ENCODE measurements at places on chromosomes 7 and 10.

DNA sequence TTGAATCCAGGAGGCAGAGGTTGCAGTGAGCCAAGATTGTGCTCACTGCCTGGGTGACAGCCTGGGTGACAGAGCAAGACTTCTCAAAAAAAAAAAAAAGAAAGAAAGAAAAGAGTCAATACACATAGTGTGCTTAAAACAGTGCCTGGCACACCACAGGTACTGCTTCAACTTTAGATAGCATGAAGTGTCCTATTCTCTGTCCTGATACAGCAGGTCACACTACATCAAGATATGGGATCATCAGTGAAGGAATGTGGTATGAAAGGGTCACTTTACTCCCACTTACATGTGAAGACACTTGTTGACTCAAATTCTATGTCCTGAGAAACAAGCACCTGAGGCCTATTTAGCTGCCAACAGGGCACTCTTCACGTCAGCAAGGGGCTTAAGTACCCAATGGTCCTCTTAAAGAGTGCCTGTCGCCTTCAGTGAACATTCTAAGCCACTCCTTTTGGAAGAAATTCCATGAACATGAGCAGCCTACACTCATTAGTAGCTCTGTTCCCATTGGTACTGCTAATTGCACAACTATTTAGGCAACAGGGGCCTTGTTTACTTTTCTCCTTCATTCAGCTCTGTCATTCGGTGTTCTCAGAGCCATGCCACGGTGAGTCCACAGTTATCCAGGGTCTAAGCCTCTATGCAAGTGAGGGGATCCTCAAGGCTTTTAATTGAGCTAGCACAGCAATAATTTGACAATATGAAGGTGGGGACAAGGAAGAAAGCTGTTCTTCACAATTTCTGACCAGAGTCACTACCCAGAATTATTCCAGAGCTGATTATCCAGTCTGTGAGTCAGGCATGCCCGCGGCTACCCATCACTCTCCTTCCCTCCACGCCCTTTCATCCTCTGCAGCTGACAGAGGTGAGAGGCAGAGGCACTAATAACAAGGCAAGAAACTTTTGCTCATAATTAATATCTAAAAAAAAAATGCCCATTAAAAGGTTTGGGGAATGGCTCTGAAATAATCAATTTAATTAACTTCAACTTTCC lies 56.6 kb upstream of the PTN start:
- DNase-seq = no peak

- no peak for DNase-seq
Observed at GRCh38 chr7:28408105-28408959, 4.0 kb upstream of the CREB5 start.

DNA sequence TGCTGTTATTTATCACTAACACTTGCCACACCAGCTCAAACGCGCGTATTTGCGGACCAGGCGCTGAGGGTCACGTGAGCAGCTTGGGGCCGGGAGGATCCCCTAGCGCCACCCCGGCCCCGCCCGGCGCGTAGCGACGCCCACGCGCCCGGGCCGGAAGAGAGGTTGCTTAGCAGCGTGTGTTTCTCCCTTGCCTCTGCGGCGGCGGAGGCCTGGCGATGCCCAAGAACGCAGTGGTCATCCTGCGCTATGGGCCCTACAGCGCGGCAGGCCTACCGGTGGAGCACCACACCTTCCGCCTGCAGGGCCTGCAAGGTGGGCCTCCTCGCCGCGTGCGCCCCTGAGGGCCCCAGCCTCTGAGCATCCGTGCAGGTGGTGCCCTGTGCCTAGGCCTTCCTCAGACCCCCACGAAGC lies at the start of gene C10orf53:
Gene C10orf53 (plus strand): TSS at position 172 of the 414 bp plus-strand sequence. CDS start 47 bp downstream, at position 219.
- DNase-seq = peak; percentile 51

- DNase-seq = no peak
Observed at GRCh38 chr10:34959321-34959720, 130.8 kb downstream of the CUL2 start.

DNA sequence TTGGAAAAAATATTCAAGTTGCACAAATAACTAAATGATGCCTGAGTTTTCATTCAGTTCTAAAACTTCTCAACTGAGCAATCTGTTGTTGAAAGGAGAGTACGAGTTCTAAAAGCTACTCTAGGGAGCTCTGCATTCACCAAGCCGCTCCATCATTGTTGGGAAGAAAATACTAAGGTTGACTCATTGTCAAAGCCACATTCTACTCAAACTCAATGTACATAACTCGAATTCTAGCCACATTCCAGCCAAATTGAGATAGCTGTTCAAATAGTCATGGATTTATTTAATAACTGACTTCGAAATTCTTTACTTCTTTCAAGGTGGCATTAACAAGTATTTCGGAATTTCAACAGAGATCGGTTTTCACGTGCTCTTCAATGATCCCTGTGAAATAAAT lies 63.4 kb downstream of the KIAA1217 start:
- DNase-seq = no peak

- no peak for DNase-seq
Observed at GRCh38 chr7:366161-366803, 76.3 kb downstream of the FOXL3 start.
